BJ (cell line): ENCODE measurements at places on chromosomes 4 and X.

DNA sequence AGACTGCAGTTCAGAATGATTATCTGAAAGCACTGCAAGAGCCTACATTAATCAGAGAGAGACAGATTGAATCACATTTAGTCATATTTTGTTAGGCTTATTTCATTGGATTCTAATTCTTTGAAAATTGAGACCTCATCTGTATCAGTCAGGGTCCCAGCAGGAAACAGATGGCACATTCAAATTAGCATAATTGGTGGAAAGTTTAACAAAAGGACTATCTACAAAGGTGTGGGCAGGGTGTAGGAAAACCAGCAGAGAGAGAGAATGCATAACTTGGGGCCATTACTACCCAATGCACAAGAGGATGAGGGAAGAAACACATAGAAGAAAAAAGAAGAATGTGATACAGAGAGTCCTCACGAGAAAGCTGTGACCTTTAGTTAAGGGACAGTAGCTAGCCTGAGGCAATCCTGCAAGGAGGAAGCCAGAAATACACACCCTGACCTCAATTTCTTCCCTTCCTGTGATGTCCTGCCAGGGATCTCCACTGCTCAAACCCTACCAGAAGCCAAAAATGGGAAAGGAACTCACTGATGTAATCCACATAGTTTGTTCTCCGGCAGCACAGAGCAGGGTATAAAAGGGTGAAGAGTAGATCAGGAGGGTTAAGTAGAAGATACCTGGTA lies 17.7 kb upstream of the XKRX start:
- peak; percentile 9 for DNase-seq

GRCh38 chr4:159538556-159538955 lies 435.7 kb downstream of the RAPGEF2 start:
- no peak for DNase-seq

GRCh38 chrX:41148553-41148952 lies 63.3 kb downstream of the USP9X start:
- no peak for DNase-seq

DNA sequence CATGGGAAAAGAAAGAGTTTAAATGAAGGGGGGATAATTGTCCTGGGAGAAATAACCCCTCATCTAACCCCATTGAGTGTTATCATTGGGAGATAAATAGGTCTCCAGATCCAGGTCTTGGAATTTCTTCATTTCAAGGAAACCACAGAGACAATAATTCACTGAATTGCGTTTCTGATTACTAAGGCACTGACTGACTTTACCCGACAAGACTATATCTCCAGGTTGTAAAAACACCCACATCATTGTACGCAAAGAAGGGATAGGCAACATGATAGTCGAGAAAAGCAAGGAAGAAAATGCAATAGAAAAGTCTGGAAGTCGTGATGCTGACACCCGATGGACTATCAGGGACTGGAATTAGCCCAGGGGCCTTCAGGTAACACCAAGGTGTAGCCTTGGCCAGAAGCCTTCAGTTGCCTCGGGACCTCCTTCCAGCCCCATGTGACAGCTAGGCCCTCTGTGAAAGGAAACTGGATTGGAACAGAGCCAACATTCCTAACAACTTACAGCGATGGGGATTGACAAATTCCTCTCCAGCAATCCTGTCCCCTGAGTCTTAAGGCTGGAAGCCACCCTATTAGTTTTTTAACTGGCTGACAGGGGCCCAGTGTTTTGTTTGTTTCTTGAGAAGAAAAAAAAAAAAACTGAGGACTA lies 46.5 kb upstream of the RAB9B start:
- DNase-seq, result peak; percentile 13

DNA sequence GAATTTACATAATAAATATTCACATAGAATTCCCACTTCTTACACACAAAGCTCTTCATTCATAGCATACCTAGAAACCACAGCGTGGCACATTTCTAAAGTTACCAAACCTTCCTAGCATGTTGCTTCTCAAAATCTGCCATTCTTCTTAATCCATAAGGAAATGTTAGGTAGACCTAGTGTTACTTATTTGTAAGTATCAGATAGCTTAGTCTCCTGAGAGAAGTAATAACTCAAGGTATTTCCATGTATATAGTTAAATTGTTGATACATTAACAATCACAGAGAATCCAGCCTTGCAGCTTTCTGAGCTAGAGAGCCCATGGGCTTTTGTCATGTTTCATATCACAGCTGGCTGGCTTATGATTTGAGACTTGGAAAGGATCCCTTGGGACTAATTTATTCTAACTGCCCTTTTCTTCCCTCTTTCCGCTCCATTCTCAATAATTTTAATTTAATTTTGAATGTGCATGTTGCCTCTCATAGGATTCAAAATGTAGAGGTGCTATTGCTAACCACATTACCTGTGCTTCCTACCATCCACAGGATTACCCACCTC lies 17.6 kb downstream of the SH3RF1 start:
- no peak for DNase-seq

- DNase-seq, result no peak
These were observed 54.5 kb upstream of the ATXN3L start for GRCh38 chrX:13374364-13374763.
